Activated naive CD4-positive, alpha-beta T cell treated with anti-CD3 and anti-CD28 coated beads, Interleukin-2, amount 10 ng/mL, durations not matched to agents 5 hours and 36 hours (primary cell): ENCODE measurements at places on chromosomes 11 and 22. TPM values are rescaled to one million over a fixed set of nuclear protein-coding genes. Genes with fewer than 3 reads are reported as not detected.

CRYBB3 gene
- total RNA-seq, result not detected

PANX2 gene
- total RNA-seq, result 0.22 TPM

OSM gene
- 74.5 TPM for total RNA-seq

OR4A15 gene
- not detected for total RNA-seq
